ENCODE measurements at places on chromosomes 7 and 10.
A peak's percentile ranks its signal among the peaks of the same experiment; 100 is the strongest.

DNA sequence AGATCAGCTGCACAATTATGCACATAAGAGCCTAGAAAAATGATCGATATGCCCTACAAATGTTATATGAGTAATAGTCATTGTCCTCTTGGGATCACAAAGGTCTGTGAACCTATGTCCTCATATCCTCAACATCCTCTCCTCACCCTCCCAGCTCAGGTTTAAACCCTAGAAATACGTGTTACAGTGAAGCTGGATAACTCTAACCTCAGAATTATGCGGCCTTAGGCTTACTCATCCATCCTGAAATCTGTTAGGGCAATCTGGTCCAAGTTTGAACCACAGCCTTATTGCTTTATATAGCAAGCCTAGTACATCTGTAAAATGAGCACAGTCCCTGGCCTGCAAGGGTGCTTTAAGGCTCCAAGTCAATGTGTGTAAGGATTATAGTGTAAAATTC, 84.2 kb upstream of the FRMD4A start:
- no peak for DNase-seq

GRCh38 chr7:42852531-42852930, 59.3 kb downstream of the C7orf25 start:
- no peak for DNase-seq

- peak; percentile 66 for DNase-seq
Measured at GRCh38 chr7:27188386-27189294, 3.6 kb upstream of the HOXA11 start.

DNA sequence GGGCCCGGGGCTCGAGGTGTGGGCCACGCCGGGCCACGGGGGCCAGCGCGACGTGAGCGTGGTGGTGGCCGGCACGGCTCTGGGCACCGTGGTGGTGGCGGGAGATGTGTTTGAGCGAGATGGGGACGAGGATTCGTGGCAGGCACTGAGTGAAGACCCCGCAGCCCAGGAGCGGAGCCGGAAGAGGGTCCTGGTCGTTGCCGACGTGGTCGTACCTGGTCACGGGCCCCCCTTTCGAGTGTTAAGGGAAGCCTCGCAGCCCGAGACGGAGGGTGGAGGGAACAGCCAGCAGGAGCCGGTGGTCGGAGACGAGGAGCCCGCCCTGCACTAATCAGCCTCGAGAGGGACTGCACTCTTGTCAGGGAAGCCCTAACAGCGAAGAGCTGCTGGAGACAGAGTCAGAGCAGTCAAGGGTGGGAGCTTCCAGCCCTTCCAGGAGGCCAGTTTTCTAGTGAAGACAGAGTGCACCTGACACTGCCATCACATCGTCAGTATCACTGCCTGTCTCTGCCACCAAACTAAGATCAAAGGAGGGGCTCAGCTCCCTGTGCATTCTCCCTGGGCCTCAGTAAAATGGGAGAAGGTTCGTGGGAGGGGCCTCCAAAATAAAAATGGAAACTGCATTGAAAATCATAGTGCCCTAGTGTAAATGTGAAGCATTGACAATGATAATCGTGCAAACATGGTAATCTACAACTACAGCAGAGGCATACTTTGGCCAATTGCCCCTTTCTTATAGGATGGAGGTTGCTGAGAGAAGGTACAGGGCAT, 1.3 kb downstream of the MBLAC1 start:
- DNase-seq = peak; percentile 71

DNA sequence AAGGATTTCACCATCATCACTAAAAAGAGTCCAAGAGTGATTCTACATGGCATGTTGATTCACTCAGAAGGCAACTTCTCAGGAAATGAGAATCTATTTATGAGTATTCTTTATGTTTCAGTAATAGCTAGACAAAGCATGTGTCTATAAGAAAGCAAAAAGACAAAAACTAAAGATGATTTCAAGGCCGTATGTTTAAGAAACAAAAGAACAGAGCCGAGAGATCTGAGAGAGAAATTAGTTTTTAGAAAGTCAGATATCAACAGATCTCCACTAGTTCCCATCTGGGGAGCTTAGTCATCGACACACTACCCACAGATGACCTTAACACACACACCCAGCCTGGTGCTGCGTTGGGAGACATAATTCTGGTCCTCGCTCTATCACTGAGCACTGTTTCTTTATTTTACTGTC, 21.0 kb downstream of the PIP4K2A start:
- no peak for DNase-seq

GRCh38 chr7:99402854-99403253, 5.5 kb downstream of the PDAP1 start:
- no peak for DNase-seq

DNA sequence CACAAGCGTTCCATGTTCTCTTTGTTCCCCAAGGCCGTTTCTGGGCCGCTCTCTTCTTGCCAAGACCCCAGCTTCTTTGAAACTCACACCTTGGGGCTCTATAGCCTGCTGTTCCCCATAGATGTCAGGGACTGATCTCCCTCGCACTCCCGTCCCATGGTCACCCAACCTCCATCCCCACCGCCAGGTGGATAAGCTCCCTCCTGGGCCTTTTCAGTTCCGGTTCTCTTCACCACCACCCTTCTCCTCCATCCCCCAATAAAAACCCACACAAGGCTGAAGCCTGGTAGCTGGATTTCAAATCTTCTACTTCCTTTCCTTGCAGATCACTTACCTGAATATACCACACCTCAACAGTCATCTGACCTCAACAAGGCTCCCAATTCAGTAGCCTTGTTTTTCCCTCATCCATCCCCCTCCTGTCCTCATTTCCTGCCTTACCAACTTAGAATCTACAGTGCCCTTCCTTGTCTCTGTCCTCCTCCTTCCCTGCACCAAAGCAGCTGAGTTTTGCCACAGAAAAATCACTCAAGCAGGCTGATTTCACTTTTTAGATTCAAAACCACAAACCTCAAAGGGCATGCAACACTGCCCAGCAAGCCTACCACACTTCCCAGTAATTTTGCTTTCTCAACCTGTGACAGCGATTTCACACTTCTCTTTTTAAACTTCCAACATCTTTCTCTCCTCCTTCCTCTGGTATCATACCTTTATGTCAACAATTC, 7.7 kb downstream of the SLC37A3 start:
- DNase-seq = no peak

- DNase-seq = no peak
Measured at GRCh38 chr10:87750817-87751216, 67.2 kb downstream of the ATAD1 start.

DNA sequence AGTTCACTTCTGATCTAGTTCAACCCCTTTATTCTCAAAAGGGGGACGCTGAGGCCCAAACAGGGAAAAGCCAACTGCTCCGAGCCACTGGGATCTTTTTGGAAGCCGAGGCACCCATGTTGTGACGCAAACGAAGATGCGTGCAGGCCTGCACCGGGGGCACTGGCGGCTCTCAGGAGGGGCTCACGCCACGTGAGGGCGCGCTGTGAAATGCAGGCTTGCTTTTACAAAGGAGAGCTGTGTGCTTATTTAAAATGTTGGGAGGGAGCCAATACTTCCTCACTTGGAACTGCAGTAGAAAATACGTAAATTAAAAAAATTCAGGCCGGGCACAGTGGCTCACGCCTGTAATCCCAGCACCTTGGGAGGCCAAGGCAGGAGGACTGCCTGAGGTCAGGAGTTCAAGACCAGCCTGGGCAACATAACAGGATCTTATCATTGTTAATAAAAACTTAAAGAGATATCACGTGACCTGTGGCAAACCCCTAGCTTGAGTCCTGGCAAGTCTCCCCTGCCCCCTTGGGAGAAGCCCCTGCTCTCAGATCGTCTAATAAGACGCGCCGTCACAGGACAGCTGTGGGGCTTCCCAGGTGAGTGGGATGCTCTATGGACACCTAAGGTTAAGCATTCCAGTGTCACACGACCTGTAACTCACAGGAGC, 16.3 kb downstream of the BRI3 start:
- DNase-seq = no peak

Measured in retina (tissue), 1 donor.